H4 (cell line): ENCODE measurements at places on chromosomes 1 and 21. TPM values are rescaled to one million over a fixed set of nuclear protein-coding genes. Genes with fewer than 3 reads are reported as not detected.

GRCh38 chr1:34070201-34070836 is 94.7 kb downstream of the CSMD2 start:
- DNase-seq = no peak

The LYPD8 gene
- total RNA-seq = 3.3 and 5.1 TPM in 2 replicates

- no peak for DNase-seq
Observed at GRCh38 chr1:92211166-92211565, 6.5 kb upstream of the C1orf146 start.

DNA sequence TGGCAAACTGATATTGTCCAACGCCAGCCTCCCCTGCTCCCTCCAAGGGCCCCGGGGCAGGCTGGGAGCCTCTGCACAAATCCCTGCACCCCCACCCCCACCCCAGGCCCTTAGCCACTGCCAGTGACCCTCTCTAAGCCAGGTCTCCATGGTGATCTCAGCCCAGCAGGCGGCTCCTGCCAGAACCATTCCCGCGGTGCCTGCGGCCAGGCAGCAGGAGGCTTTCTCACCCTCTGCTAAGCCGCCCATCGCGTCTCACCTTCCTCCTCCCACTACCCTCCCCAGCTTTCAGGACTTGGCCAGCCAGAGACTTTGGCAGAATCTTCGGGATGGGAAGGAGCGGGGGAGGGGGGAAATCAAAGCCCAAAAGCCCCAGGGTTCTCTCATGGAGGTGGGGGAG is 46.8 kb upstream of the WASF2 start:
- DNase-seq = peak; percentile 91

GRCh38 chr1:210786546-210786945 is 347.4 kb downstream of the KCNH1 start:
- DNase-seq = no peak

DNA sequence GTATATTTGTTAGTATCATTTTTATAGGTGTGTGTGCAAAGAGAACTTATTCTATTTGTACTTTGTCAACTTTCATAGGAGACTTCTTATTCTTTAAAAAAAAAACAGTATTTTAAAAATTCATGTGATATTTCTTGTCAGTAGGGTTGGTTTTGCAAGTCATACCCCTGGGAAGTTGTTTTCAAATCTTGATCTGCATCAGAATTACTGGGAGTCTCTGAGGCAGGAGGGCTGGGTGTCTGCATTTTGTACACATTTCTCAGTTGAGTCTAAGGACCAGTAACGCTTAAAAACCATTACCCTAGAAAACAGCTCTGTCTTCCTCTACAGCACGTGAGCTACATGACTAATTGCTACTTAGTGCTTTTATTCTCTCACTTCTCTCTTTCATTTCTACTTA is 76.0 kb upstream of the CTTNBP2NL start:
- no peak for DNase-seq

The KRTAP19-2 gene
- total RNA-seq = not detected in 2 replicates

DNA sequence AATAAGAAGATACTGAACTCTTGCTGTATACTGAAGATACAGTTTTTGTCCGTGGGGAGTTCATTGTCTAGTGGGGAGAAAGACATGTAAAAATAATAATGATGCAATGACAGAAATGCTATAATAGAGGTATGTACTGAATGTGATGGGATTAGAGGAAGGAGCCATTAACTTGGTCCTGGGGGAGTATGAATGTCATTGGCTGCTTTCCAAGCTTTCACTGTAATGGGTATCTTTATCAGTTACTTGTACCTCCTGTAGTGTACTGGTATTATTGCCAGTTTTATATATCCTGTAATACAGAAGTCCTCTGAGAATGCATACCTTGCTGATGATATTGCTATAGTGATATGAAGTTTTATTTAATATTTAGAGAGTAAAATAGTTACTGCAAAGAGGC is 7.4 kb downstream of the BTBD8 start:
- no peak for DNase-seq

GRCh38 chr1:203151362-203152157 is 24.0 kb downstream of the ADORA1 start:
- DNase-seq = no peak

The PLPPR5 gene
- total RNA-seq = 0.04 and 0.06 TPM in 2 replicates

DNA sequence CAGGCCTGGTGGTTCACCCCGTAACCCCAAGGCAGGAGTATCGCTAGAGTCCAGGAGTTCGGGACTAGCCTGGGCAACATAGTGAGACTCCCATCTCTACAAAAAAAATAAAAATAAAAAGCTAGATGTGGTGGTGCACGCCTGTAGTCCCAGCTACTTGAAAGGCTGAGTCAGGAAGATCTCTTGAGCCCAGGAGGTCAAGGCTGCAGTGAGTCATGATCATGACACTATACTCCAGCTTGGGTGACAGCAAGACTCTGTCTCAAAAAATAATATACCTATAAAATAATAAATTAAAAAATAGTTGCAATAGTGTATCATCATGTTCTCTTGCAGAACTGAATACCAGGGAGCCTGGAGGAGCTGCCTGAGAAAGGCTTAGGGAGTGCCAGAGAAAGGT is 19.9 kb upstream of the TMEM39B start:
- no peak for DNase-seq
